ENCODE measurements at places on chromosomes 16 and 17. TPM values are rescaled to one million over a fixed set of nuclear protein-coding genes. Genes with fewer than 3 reads are reported as not detected.

The MAF gene
- total RNA-seq: 12.0 TPM

- no peak for DNase-seq
Observed at GRCh38 chr16:86213437-86214205, 296.7 kb upstream of the FOXF1 start.

The LRRC46 gene
- not detected for total RNA-seq

The TP53TG3D gene
- total RNA-seq: not detected

DNA sequence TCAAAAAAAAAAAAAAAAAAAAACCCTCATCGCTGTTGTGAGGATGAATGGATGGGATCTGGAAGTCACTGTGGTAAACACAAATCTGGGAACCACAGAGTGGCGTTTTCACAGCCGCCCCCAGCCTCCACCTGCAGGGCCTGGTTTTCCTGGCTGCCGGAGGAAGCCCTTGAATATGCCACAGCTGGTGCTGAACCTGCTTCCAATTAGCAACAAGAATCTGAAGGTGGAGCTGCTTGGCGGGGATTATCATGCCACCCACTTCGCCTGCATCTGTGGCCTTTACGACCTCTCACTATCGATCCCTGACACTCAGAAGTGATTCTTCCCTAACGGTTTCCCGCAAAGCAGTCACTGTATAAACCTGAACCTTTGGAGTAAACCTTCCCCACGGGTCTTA, 16.1 kb downstream of the MRM3 start:
- DNase-seq: no peak

The TMC7 gene
- total RNA-seq: 2.7 TPM

The MMP2 gene
- total RNA-seq: 246 TPM

- no peak for DNase-seq
Observed at GRCh38 chr17:82915010-82915756, 75.4 kb upstream of the ZNF750 start.

DNA sequence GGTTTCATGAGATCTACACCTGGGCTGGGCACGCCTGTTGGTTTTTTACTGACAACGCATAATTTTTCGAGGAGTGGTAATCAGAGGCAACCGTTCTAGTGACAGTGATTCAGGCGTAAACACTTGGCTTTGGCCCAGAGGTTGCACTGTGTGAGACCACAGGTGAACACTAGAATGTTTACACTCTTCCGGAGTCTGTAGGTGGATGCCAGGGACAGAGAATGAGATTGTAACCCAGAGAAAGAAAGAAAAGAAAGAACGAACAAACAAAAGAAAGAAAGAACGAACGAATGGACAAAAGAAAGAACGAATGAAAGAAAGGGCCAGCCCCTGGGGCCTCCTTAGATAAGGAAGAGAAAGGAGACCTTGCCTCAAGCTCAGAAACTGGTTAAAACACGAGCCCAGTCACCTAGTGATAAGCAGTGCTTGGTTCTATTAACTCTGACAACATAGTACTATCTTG, 113.2 kb downstream of the PRKCB start:
- DNase-seq: no peak

- no peak for DNase-seq
Observed at GRCh38 chr17:2456475-2456874, 55.2 kb downstream of the METTL16 start.

- no peak for DNase-seq
Observed at GRCh38 chr16:83704656-83705055, 103.1 kb upstream of the HSBP1 start.

- DNase-seq: no peak
Observed at GRCh38 chr17:78748048-78748729, 33.9 kb downstream of the CYTH1 start.

GRCh38 chr17:47694581-47695428, 844 bp downstream of the TBKBP1 start:
- no peak for DNase-seq

GRCh38 chr17:48100160-48100559, 1.1 kb downstream of the CBX1 start:
- no peak for DNase-seq

GRCh38 chr17:44209786-44210341, 9.6 kb downstream of the UBTF start:
- DNase-seq: no peak

DNA sequence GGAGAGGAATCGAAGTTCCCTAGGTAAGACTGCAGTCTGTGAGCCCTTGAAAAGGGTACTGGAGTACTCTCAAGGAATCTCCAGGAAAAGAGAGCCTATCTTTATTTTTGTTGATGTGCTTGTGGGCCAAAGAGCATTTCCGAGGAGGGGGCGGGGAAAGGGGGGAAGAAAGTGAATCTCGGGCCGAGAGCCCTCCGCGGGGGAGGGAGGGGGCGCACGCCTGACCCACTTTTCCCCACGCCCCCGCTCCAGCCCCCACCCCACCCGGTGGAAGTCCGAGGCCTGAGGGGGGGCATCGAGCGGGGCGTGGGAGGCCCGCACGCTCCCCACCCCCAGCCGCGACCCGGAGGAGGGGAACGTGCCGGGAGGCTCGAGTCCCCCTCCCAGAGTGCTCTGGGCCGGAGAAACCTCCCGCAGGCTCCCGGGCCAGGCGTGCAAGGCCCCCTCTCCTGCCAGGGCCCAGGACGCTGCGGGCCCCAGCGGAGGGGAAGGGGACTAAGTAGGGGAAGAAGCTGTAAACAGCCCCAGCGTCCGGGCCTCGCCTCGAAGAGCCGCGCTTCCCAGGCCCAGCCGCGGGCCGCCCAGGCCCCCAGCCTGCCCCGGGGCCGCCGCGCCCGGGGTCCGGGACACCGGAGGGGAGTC, 444 bp downstream of the HELZ start:
- DNase-seq: no peak

DNA sequence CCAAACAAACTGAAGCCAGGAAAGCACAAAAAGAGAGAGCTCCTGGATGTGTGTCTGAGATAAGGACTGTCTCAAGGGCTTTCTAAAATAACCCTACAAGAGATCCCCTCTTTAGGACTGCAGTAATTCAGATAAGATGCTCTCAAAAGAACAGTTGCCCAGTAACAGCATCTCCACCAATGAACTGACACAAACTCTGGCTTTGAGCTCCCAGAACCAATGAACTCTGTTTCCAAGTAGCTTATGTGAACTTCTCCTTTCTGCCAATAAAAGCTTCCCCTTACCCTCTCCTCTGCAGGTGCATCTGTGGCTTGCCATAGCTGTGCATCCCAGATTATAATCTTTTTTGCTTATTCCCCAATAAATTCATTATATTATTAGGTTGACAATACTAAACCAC, 421.5 kb downstream of the SLC39A11 start:
- DNase-seq: no peak

GRCh38 chr17:50262001-50262794, 12.1 kb upstream of the TMEM92 start:
- no peak for DNase-seq

The ITGAX gene
- 0.23 TPM for total RNA-seq

The CRISPLD2 gene
- 9.9 TPM for total RNA-seq

The C16orf92 gene
- not detected for total RNA-seq

- no peak for DNase-seq
Observed at GRCh38 chr17:51901242-51901641, 257.3 kb downstream of the CA10 start.

The SDR42E2 gene
- not detected for total RNA-seq

The GNGT2 gene
- total RNA-seq: 1.4 TPM

GRCh38 chr17:40284085-40284713, 3.5 kb upstream of the CDC6 start:
- DNase-seq: no peak

- no peak for DNase-seq
Observed at GRCh38 chr16:21339941-21340340, 61.9 kb upstream of the CRYM start.
